Fibroblast of skin of left quadriceps (primary cell): ENCODE measurements at places on chromosomes 1 and 21.
A peak's percentile ranks its signal among the peaks of the same experiment; 100 is the strongest.

DNA sequence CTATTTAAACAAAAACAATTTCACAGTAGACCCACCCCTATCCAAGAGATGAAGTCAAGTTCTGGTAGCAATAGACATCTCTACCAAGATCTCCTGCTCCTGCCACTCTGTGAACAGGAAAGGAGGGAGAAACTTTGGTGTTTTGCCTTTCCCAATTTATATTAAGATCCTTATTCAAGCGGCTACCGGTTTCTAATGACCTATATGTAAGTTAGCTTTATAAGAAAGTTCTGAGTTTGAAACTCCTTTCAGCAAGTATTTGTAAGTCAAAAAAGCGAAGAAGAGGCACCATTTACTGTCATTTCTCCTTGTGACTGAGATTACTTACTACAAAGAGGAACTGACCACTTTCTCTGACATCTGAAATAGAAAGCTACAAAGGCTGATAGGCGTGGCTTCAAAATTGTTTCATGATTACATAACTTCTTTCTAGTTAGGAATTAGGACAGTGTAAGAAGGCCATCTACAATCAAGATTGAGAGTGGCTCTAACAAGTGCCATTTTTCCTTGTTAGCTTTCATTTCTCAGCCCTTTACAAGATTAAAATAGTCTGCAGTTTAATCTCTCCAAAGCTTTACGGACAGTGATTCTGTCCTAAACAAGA is at the start of gene MNDA:
Gene MNDA (plus strand): TSS at position 448 of the 604 bp plus-strand sequence. CDS start 10,803 bp downstream, outside the sequence.
- DNase-seq, result no peak

GRCh38 chr1:3834701-3835100 is 22.3 kb downstream of the CEP104 start:
- DNase-seq, result no peak

- DNase-seq, result no peak
Observed at GRCh38 chr21:15749082-15749860, 19.5 kb downstream of the USP25 start.

GRCh38 chr1:239084459-239085080 is 301.8 kb upstream of the CHRM3 start:
- no peak for DNase-seq

GRCh38 chr1:205920159-205920558 is 23.1 kb downstream of the SLC26A9 start:
- no peak for DNase-seq

GRCh38 chr1:165114022-165114888 is 242.3 kb downstream of the LMX1A start:
- DNase-seq, result peak; percentile 35

DNA sequence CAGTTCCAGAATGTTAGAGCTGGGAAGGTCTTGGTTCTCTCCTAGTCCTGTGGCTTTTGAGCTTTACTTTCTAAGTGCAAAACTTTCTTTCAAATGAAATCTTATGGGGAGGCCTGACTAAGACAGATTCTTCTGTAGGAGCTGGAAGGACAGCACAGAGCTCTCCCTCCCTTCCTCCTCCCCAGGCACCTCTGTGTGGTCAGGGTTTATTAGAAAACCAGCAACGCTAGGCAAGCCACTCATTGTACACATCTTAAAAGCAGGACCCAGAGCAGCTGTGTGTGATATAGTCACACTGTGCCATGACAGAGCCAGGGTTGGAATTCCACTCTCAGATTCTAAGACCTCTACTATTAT is 241.1 kb upstream of the RAB4A start:
- DNase-seq, result no peak

GRCh38 chr1:156193208-156193487 is 756 bp upstream of the SLC25A44 start:
- DNase-seq, result no peak

DNA sequence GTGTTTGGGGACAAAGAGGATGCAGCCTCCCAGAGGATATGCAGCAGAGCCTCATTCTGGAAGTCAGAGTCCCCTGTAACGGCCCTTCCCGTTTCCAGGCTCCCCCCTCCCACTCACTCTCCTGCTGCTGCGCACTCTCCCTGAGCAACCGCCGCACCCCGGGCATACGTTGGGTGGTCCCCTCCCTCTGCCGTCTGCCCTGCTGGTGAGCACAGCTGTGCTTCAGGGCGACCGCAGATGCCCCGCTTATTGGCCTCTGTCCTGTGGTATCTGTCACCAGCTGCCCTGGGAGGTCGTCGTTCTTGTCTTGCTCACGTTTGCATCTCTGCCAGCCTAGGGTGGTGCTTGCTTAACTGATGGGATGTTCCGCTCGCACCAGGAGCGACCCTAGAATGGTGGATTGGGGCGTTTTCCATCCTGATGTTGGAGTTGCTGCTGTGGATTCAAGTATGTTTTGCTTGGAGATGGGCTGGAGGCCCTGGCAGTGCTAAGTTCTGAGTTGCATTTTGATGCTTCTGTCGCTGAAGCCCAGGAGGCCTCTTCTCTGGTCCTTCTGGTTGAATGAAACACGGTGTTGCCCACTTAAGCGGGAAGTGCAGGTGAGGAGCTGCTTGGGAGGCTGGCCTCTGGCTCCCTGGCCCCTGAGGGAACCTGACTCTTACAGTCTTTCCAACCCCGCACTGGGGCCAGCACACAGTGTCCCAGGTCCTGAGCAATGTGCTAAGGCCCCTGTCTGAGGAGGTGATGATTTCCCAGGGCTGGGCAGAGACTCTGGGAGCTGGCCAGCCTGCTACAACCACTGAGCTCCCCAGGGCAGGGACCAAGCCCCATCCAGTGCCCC is 3.2 kb downstream of the TMEM201 start:
- DNase-seq, result no peak

DNA sequence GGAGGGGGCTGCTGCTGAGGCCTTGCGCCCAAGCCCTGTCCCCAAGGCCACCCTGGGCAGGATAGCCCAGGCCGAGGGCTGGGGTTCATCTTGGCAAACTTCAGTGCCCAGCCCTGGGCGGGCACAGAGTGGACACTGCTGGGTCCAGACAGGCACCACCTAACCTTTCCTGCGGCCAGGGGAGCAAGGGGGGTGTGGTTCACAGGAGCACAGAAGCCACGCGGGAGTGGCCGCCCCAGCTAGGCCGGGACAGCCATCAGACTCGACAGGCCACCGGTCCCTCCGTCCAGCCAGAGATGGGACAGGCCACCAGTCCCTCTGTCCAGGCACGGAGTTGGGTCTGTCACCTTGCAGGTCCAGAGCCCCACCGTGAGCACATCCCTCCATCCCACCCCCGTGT is 28.9 kb downstream of the ARHGEF16 start:
- no peak for DNase-seq

DNA sequence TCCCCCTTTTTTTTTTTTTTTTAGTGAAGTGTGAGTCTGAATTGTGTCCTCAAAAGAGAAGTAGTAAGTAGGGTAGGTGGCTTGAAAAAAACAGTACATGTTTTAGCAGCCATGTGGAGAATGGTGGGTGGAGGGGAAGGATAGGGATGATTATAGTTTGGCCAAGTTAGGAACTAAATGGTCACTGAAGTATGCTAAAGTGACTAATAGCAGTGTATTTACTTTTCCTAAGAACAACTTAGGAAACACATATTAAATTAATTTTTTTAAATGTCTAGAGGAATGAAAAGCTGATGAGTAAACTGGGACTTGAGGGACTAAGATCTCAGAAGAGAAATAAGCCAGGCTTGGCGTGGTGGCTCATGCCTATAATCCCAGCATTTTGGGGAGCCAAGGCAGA is 55.5 kb downstream of the PLA2G4A start:
- no peak for DNase-seq

DNA sequence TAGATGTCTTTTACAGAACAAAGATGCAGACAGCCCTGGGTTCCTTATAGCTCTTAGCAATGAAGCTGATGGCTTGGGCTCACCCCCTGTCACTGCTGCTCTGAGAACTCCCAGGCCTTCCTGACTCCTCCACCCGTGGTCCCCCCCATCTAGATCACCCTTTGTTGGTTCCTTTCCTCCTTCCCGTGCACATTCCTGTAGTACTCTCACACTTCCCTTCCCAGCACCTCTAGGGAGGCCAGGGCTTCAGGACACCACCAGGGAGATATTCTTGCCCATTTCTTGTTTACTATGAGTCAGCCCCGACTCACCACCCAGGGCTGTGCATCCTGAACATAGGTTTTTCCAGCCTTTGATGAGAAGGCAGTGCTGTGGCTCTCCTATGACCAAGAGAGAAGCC is 14.4 kb upstream of the NOS1AP start:
- peak; percentile 54 for DNase-seq

- peak; percentile 82 for DNase-seq
Observed at GRCh38 chr1:211613108-211613947, 34.4 kb upstream of the SLC30A1 start.

- DNase-seq, result no peak
Observed at GRCh38 chr1:186943891-186944686, 115.3 kb downstream of the PLA2G4A start.

GRCh38 chr1:158177700-158178450 is 2.8 kb upstream of the CD1D start:
- DNase-seq, result peak; percentile 20

DNA sequence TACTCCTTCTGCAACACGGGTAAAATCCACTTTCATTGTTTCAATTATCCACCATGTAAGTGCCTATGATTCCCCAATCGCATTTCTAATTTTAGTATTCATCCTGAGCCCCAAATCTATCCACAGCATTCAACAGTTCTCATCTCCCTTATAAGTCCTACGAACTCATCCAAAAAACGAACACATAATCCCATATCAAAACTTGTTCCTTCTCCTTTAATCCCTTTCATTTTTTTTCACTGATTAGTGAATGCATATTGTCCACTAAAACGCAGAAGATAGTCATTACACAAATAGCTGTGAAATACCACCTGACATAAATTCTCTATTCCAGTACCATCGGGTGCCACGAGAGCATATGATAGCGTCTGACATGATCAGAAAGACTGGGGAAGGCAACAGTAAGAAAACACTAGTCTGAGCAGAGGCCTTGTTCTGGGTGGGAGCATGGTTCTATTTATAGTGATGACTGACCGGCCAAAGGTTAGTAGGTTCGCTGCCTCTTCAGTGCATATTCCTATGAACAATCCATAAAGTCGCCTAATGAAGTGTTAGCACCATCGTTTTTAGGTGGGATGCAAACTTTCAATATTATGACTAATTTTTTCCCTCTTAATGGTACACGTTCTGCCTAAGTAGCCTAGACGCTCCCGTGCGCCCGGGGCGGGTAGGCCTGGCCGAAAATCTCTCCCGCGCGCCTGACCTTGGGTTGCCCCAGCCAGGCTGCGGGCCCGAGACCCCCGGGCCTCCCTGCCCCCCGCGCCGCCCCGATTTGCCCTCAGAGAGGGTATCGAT is 648 bp downstream of the ATP5PF start:
- DNase-seq, result no peak

GRCh38 chr21:37074197-37074510 is 1.1 kb downstream of the TTC3 start:
- DNase-seq, result no peak

DNA sequence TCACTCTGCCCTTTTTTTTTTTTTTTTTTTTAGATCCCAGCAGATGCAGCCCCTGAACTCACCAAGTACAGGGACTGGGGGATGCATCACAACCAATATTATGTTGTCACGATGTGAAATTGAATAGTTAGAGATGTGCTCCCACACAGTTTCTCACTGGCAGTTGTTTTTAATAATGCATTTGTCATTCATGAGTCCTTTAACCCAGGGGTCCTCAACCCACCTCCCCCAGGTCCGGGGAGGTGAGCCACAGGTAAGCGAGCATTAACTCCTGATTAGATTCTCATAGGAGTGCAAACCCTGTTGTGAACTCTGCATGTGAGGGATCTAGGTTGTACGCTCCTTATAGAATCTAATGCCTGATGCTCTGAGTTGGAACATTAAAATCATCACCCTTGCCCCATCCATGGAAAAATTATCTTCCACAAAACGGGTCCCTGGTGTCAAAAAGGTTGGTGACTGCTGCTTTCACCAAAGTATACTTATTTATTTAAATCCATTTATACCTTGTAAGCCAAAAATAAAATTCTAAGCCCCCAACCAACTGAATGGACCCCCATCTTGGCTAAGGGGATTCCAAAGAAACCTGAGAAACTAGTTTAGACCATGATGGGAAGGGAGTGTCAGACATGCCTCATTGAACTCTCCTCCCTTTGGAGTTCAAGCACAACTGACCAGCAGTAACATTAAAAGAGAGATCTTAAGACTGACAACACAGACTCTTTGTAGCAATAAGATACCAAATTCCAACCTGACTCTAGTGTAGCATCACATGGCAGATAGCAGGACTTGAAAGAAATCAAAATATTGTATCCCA is 119.3 kb upstream of the ATP1A1 start:
- DNase-seq, result no peak

DNA sequence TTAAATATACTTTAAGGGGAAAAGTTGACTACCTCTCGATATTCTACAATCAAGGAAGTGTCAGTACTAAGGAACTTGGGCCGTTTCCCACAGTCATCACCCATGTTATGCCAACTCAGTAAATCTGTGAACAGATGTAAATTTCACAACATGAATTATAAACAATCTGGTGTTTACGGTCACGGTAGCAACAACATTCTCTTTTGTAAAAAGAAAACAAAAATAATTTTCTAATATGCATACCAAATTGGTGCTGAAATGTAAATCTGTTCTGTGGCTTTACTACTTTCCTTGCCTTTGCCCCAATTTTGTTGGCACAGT is 1.2 kb downstream of the SH3GLB1 start:
- no peak for DNase-seq

DNA sequence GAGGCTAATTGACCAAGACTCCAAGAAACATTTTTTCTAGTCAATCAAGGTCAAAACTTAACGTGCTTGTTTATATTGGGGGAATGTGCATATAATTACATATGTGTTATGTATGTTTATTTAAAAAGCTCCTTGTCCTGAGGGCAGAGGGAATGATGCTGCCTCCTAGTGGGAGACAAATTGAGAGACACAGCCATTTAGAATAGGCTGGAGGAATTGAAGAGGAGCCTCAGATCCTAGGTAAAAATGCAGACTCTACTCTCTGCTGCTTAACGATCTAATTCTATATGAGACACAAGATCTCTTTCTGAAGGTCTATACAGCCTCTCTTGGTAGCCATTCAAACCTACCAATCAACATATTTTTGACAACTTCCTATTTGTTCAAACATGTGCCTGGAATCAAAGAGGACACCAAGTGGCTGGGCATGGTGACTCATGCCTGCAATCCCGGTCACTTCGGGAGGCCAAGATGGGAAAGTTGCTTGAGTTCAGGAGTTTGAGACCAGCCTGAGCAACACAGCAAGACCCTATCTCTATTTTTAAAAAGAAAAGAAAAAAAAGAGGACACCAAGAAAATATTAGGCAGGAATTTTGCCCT is 136.6 kb upstream of the ZNF648 start:
- no peak for DNase-seq
